Ovary (tissue), 10 donors: ENCODE measurements at places on chromosomes 7 and 10. TPM values are rescaled to one million over a fixed set of nuclear protein-coding genes. Genes with fewer than 3 reads are reported as not detected.

DNA sequence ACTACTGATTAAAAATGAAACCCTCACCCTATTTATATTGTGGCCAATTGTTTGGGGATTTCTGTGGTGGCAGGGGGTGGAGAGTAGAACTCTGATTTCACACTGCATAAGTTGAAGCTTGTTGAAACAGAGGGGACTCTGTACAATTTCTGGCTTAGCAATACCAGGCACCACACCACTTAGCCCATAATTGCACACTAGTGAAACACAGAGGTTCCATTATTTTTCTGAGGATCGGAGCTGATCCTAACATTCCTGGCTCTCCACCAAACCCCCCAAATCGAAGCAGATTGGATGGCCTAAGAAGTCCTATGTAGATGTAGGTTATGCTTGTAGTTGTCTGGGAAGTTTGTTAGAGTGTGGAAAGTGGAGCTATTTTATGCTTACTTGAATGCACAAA lies 47.0 kb downstream of the PTN start:
- DNase-seq = no peak

- DNase-seq = no peak
Measured at GRCh38 chr10:64379898-64380297, 858.7 kb downstream of the REEP3 start.

- DNase-seq = no peak
Measured at GRCh38 chr10:28569506-28570159, 36.7 kb downstream of the WAC start.

GRCh38 chr7:147571436-147572185 lies 1019.0 kb upstream of the C7orf33 start:
- no peak for DNase-seq

GRCh38 chr7:134787720-134788119 lies 8.3 kb downstream of the CALD1 start:
- DNase-seq = no peak

DNA sequence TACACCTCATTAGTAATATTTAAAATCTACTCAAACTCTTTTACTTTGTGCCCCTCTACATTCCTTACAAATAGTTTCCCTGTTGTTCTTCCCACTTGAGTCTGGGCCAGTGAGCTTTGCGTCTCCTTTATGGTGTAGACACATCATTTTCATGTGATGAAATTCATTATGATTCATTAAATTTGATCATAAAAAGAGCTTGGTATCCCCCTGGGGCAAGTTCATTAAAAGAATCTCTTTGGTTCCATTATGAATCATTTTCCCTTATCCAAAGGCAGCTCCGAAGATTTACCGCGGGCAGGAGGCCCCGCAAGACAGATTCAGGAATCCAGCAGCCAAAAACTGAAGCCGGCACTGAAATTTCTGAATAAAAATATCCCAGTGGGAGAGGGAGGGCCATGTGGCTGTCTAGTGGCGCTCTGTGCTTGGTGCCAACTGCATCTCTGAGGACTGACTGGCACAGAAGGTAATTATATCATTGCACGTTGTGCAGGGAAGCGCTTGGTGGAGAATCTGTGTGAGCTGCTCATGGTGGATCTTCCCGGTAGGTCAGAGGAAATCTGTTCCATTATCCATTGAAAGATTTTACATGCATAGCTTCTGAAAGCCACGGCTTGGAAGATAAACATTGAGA lies 151.4 kb upstream of the PITRM1 start:
- no peak for DNase-seq

GRCh38 chr7:75537731-75538130 lies 45.6 kb downstream of the SPDYE5 start:
- no peak for DNase-seq

DNA sequence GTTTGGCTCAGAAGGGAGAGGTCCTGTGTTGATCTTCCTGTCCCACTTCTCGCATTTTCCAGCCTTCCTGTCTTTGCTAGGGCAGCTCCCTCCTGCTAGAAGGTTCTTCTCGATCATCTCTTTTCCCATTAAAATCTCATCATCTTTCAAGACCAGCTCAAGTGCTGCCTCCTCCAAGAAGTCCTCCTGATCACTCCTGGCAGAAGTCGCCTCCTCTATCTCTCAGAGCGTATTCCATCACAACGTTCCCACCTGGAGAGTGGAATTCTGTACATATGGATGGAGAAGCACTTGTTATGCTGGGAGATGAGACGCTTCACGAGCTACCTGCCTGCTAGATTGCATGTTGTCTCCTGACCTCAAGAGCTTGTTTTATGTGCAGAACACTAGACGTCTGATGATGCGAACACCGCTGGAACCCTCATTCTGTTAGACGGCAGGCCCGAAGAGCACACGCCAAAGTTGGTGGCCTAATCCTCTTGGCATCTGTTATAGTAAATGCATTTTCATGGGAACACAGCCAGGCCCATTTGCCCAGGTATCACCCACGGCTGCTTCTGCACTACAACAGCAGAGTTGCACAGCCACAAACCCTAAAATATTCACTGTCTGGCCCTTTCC lies 68.0 kb upstream of the INSIG1 start:
- DNase-seq = no peak

DNA sequence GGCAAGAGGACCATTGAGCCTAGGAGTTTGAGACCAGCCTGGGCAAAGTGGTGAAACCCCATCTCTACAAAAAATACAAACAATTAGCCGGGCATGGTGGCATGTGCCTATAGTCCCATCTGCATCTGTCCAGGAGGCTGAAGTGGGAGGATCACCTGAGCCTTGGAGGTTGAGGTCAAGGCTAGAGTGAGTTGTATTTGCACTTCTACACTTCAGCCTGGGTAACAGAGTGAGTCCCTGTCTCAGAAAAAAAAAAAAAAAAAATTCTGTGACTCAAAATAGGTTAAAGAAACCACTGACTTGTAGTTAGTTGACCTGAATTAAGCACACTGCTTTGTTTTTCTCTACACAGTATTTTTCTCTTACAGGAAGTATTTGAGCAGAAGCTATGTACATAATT lies 74.4 kb downstream of the METTL2B start:
- DNase-seq = no peak

GRCh38 chr10:44281662-44282061 lies 103.2 kb downstream of the CXCL12 start:
- DNase-seq = no peak

DNA sequence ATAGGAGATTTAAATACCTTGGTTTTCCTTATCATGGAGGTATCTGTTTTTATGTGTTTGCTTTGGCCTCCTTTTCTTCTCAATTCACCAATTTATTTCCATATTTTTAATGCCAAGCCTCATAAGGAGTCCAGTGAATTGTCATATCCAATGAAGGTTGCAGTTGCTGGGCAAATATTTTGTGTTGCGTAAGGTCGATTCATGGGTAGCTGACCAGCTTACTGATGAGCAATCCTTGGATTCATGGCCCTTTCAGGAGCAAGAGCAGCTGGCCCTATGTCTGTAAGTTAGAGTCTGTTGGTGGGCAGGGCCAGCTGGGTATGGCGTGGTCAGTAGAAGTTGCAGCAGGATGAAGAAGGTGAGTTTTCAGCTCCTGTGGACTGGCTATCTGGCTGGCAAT lies 182.9 kb downstream of the PFKFB3 start:
- DNase-seq = no peak

DNA sequence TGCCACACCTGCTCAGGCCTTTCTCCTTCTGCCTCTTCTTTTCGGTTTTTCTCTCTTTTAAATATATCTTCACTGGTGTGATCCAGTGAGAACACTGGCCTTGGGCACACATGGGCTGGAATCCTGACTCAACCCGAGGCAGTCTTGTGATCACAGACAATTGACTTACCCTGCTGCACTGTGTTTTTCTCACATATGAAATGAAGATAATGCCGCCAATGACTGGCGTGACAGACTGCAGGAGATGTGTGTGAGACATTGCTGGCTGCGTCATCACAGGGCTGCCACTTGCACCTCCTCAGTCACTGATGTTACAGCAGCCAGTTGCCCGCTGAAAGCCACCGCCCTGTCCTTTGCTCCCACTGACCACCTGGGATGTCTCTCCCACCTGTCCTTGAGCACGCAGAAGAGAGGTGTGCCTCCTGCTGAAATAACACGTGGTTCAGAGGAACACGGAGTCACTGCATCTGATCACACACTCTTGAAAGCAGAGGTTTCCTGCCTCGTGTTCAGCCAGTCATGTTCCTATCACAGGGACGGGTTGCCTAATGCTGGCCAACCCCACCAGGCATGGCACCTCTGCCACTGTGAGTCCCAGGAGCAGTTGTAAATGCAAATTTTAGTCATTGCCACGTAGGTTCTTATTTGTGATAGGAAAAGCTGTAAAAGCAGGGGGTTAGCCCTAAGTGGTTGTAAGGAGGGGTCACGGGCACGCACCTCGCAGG lies 124.6 kb upstream of the LANCL2 start:
- no peak for DNase-seq

DNA sequence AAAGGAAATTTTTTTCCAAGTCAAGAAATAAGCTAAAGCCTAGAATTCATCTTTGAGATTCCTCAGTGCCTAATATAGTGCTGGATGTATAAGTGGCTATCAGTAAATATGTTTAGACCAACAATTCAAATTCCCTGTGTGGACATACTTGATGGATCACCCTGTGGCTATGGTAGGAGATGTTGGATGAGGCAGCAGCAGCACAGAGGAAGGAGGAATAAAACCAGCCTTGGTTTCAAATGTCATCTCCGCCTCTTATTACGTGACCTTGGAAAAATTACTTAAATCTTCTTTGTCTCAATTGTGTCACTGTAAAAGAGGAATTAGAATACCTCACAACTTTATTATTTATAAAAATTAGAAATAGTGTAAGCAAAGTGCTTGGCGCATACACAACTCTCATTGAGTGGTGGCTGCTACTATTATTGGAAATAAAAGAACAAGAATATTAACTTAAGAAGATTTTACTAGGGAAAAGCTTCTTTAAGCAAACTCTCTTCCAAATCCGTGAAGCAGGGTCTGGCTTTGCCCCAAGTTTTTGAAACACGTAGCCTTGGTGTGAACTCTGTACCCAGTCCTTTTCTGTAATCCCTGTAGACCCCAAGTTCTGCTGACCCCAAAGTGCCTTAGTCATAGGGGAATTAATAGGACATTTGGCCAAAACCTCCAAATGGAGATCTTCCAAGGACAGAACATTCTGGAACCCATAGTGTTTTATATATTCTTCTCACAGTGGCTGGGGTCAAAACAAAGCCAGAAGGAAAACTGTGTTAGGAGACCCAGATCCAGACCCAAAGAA lies 283.8 kb downstream of the PTEN start:
- peak; percentile 52 for DNase-seq

DNA sequence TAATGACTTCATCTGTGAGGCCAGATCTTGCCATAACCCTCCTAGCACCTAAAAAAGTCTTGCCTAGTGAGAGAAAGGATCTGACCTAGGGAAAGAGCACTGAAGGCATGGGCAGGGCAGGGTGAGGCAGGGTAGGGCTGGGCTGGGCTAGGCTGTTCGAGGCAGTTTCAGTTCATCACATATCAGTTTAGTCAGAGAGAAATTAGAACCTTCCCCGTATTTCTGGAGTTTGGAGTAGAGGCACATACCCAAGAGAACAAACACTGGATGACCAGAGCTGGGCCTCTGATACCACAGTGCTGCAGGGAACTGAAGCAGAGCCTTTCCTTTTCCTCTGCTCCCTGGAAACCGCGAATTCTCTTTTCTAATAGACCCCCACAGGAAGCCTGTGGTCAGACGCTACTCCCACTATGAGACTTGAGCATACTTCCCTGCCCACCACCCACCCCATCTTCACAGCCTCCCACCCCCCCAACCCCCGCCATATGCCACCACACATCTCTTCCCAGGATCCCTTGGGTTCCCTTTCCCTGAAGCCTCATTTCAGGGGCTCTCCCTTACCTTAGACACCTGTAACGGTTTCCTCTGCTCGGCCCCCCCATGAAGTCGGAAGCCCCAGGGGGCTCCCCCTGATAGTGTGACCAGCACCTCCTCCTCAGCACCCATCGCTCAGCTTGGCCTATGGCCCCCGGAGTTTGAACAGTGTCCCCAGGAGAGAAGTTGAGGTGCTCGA lies 406 bp downstream of the SYNPO2L start:
- no peak for DNase-seq

GRCh38 chr10:132869621-132870020 lies 72.7 kb downstream of the CFAP46 start:
- DNase-seq = peak; percentile 5

DNA sequence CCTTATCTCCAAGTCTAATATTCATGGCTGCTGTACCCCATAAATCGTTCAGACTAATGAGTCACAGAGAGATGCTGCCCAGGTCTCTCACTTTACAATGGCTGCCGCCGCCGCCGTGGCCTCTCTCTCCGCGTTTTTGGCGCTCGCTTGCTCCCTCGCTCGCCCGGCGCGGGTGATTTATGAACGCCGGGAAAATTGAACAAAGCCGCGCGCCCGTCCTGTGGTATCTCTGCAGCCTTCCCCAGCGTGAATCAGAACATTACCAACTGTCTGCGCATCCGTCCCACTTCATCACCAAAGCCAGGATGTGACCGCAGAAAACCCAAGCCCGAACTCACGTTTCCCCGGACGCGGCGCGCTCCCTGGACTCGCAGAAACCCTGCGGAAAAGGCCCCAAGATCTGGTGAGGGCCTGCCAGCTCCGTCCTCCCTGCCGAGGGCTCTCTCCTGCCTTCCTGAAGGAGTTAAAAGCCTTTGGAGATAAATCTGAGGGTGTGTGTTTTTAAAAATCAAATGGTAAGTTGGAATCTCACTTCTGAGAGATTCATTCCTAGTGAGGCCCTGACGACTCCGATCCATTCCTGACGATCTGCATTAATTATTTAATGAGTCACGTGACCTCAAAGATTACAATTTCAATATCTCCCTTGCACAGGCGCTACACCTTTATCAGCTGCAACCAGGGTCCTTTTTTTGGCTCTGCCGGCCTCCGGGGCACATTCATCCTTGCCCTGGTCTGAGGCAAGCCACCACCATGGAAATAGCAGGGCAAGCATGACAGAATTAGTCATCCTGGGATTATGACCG lies 6.3 kb downstream of the HOXA4 start:
- no peak for DNase-seq

GRCh38 chr7:7895754-7896153 lies 72.8 kb upstream of the GLCCI1 start:
- DNase-seq = no peak

- DNase-seq = no peak
Measured at GRCh38 chr10:24214762-24215161, 5.8 kb downstream of the KIAA1217 start.

- DNase-seq = no peak
Measured at GRCh38 chr10:6197321-6197720, 5.4 kb upstream of the PFKFB3 start.

Gene DNAJC30
- 7.3 TPM for total RNA-seq

Gene FAM221A
- 5.0 TPM for total RNA-seq

Gene NKX1-2
- not detected for total RNA-seq

Gene DPCD
- 27.3 TPM for total RNA-seq

Gene TCERG1L
- total RNA-seq = 6.4 TPM

Gene ACTL6B
- not detected for total RNA-seq

Gene LRRC17
- 60.4 TPM for total RNA-seq

Gene OPN4
- not detected for total RNA-seq

Gene DDC
- total RNA-seq = 0.78 TPM

Gene EGFR
- 45.4 TPM for total RNA-seq

Gene EXOSC1
- total RNA-seq = 26.6 TPM

Gene PRSS2
- total RNA-seq = 41.5 TPM

Gene ZNF365
- 0.26 TPM for total RNA-seq

Gene AKR1C4
- not detected for total RNA-seq

Gene TBC1D12
- 10.2 TPM for total RNA-seq
